ENCODE measurements at places on chromosomes 12 and 14.

DNA sequence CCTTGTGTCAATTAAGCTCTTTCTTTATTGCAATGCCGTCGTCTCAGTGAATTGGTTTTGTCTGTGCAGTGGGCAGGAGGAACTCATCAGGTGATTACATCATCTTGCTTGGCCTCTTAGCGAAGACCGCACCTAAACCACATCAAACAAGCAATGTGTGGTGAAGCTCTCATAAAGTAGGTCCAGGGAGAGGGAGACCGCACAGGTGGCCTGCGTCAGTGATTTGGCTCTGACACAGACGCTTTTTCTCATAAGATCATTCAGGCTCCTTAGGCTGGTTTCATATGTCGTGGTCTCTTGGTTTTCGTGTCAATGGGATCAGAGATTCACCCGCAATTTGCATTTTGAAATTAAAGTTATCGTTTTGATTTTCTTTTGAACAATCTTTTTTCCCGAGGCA lies 6.7 kb upstream of the TESC start:
- no peak for DNase-seq

- DNase-seq = peak; percentile 23
Observed at GRCh38 chr12:98743362-98743953, 98.4 kb downstream of the APAF1 start.

- DNase-seq = no peak
Observed at GRCh38 chr14:55277972-55278740, 6.9 kb downstream of the FBXO34 start.

DNA sequence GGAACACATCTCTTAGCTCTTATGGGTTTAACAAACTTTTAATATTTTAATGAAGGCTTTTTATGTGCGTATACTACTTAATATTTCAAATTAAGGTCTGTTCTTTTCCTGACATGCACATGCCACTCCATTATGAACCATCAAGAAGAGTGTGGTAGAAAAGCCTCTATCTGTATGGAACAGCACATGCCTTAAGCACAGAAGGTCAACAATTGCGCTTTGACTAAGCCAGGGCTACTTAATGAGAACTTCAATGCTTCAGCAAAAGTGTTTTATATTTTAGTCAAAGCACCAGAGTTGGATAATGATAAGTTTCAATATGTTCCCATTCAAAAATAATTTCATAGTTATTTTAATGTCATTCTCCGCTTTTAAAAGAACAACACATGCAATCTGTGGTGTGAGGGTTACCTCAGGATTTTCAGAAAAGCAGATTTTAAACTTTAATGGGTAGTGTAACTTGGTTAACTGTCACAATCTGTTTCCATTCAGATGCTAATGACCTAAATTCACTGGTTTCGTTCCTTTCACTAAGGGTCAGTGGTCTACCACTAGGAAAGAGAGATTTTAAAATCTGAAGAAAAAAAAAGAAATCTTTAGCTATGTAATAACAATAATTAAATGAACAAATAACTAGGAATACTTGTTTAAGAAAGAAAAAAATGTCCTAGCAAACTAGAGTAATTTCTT lies 193.4 kb upstream of the NOVA1 start:
- no peak for DNase-seq

DNA sequence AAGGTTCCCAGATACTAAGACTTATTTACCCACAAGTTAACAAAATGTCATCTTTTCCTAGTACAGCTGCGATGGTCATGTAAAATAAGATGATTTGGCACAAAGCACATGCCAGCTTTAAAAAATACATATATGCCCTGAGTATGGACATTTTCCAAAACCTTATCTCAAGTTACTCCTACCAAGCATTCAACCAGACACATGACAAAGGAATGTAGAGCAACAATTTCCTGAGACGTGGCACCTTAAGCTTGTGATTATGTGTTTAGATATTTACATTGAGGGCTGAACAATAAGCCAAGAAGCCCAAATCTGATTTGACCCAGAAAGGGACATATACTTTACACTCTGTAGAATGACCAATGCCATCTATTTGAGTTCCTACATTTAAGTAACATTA lies 24.5 kb upstream of the OVCH1 start:
- DNase-seq = no peak

- no peak for DNase-seq
Observed at GRCh38 chr12:64082866-64083268, 139.2 kb downstream of the KICS2 start.

DNA sequence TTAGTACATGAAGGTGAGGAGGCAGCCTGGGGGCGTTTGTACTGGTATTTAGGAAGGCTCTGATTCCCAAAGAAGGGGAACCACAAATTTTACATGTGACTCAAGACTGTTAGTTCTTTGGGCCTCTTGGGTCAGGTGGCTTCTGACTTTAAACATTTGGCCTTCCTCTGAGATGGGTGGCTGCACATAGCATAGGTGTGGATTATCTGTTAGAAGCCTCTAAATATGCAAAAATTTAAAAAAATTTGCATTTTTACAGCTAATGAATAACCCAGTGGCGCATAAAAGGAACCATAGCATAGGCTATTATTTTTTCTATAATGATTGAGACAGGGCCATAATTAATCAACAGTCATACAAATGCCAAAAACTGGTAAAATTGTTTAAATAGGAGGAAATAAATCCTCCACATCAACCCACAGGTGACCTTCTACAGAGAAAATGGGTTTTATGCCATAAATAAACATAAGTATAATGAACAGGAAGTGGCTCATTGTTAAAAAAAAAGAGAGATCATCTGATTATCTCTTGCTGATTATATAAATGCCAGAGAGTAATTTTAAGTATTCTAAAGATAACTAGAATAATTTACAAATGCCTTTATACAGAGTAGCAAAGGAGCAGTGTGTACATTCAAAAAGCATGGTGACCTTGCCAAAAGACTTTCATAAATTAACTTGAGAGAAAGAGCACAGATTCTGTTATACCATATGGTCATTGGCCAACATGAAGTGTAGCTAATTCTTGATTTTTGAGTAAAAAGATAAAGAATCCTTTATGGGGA lies 284.2 kb upstream of the ATP2B1 start:
- no peak for DNase-seq

DNA sequence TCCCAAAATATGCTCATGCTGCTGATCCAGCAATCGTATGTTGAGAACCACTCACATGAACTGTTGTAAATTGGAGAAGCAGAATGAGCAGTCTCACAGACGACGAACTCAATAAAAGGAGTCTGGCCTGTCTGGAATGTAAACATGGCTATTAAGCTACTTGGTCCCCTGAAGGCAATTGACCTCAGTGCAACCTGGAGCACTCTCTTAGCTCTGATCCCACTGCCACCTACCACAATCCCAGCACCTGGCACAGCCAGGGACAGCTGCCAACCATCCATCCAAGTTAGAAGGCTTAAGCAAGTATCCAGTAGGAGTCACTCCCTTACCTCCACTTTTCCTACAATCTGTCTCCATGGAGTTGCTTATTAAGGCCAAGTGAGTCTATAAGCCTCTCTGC lies 406.9 kb upstream of the CLEC14A start:
- DNase-seq = no peak

DNA sequence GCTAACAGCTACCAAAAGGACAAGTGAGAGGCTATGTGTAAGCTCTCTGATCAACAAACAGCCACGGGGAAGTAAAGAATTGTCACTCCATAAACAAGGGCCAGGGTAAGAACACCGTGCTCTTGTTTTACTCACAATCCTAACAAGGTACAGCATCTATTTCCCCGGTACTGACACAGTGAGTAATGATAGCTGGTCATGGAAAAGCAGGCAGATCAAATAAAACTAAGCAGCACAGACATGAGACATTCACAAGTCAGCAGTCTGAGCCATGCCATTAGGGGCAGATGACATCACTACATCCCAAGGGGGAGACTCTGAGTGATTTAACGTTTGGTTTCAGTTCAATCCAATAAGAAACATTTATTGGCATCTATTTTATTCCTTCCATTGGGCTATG lies 54.4 kb downstream of the ARL6IP4 start:
- peak; percentile 80 for DNase-seq

GRCh38 chr12:93918900-93919299 lies 229.5 kb upstream of the PLXNC1 start:
- no peak for DNase-seq

DNA sequence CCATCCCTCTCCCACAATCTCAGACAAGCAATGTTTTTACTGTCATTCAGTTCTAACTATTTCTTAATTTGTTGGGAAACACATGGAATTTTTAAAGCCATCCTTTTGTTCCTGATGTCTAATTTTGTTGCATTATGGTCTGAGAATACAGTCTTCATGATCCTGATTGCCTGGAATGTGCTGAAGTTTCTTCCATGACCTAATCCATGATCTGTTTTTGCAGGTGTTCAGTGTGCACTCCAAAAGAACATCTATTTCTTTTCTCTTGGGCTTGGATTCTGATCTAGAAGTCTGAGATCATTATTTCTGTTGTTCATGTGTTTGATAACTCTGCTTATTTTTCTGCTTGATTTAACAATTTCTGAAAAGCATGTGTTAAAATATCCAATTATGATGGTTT lies 43.2 kb upstream of the PHC1 start:
- DNase-seq = no peak

DNA sequence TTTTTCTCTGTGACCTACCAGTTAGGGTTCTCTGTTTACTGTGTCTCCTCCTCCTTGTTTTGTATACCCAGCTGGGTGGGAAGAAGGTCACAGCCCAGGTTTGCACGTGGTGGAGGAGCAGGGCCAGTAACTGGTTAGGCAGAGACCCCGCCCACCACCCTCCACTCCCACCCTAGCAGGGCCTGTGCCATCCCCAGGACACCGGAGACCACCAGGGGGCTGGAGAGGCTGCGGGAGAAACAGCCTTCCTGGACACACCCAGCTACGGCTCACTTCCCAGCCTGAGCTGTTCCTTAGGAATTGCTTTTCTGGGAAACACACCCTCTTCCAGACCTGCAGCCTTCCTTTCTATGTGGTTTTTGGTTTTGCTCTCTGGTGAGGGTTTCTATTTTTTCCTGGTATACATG lies 21.1 kb downstream of the BDKRB2 start:
- DNase-seq = peak; percentile 79

DNA sequence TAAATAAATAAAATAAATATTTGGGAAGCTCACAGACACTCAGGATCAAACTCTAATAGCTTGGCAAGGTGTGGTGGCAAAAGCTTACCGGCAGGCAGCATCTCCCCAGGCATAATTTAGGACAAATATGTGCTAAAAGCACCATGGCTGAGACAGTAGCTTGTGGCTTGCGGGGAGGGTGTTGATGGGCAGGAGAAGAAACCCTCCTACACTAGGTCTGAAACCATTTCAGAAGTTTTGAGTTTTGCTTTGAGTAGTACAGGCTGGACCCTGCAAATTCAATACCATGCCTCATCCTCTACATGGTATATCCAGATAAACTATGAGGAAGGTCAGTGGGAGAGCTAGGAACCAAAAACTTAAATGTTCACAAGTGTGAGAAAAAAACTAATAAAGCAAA lies 33.1 kb downstream of the MAP3K9 start:
- no peak for DNase-seq

- no peak for DNase-seq
Observed at GRCh38 chr14:64185184-64185583, 109.0 kb downstream of the ESR2 start.

DNA sequence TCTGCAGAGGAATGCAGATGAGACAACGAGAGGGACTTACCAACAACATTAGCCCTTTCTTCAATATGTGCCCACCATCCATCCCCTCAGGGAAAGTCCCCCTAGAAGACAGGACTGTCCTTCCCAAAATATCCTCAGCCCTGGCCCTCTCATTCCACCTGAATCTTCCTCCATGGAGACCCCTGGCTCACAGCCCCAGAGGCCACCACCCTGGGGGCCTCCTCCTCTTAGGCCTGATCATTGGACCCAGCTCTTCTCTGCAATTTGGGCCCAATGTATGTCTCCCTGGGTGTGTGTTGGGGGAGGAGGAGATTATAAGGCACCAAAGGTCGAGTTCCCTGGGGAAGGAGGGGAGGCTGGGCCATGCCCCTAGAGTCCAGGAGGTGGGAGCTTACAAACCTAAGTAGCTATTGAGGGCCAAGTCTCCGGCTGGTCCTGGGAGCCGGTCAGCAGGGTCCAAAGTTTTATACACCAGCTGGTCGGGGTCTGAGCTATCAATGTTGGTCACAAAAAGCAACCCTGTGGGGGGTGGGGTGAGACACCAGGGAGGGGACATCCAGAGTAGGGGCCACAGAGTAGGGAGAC lies 8.1 kb downstream of the ITGA7 start:
- DNase-seq = no peak

DNA sequence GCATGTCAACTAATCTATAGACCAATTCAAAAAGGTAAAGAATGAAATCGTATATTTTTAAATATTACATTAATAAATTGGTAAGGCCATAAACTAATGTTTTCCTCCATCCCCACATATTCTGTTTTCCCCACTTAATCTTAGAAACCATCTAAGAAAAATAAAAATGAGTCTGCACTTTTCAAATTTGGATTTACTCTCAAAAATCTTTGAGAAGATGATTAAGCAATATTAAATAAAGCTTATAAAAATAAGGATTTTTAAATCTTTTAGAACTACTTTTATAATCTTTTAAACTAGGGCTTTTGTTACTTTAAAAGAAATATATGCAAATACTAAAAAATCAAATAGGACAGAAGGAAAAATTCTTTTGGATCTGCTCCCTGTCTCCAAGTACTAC lies 10.6 kb upstream of the HAL start:
- no peak for DNase-seq

- DNase-seq = no peak
Observed at GRCh38 chr14:81889529-81889928, 355.9 kb upstream of the SEL1L start.
